ENCODE measurements at places on chromosomes 13 and 19. TPM values are rescaled to one million over a fixed set of nuclear protein-coding genes. Genes with fewer than 3 reads are reported as not detected.
A peak's percentile ranks its signal among the peaks of the same experiment; 100 is the strongest.

GRCh38 chr13:28401303-28402056 lies 93.4 kb downstream of the FLT1 start:
- DNase-seq, result no peak

ZNF471 gene
- total RNA-seq, result 7.3 TPM

GRCh38 chr19:28526038-28526437 lies 686.9 kb downstream of the UQCRFS1 start:
- DNase-seq, result no peak

HSH2D gene
- total RNA-seq, result not detected

GRCh38 chr19:46860846-46861690 lies at the start of gene ARHGAP35:
TSS of gene ARHGAP35 (plus strand) at chr19:46860997. CDS start at chr19:46918676, 57,679 bp downstream.
- no peak for DNase-seq

GRCh38 chr19:6127716-6128335 lies 7.6 kb upstream of the ACSBG2 start:
- DNase-seq, result no peak

GRCh38 chr13:50676602-50677001 lies 166.9 kb downstream of the DLEU7 start:
- DNase-seq, result no peak

CHAMP1 gene
- 13.4 TPM for total RNA-seq

USHBP1 gene
- 3.6 TPM for total RNA-seq

IFNL2 gene
- not detected for total RNA-seq

GRCh38 chr13:34816245-34816884 lies 125.7 kb upstream of the NBEA start:
- DNase-seq, result no peak

GRCh38 chr13:42574435-42575311 lies 721 bp downstream of the TNFSF11 start:
- no peak for DNase-seq

- DNase-seq, result no peak
Measured at GRCh38 chr19:38228005-38228377, 4.0 kb upstream of the DPF1 start.

ADGRE2 gene
- total RNA-seq, result 0.96 TPM

- no peak for DNase-seq
Measured at GRCh38 chr19:50449236-50449899, 16.7 kb downstream of the MYBPC2 start.

RNF113B gene
- total RNA-seq, result not detected

DNA sequence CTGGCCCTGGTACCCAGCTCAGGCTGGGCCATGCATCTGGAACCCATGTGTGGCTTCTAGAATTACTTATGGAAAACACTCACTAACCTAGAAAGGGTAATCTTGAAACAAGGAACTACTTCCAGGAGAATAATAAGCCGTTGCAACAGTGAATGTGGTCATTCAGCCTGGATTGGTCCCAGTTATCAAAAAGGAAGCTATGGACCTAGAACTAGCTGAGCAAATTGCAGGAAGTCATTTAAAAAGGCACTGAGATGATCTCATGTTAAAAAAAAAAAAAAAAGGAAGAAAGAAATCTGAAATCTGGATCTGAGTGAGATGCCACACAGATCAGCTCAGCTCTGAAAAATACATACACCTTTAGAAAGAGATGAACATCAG lies 59.6 kb downstream of the DCT start:
- DNase-seq, result no peak

REEP6 gene
- 1.3 TPM for total RNA-seq

DNA sequence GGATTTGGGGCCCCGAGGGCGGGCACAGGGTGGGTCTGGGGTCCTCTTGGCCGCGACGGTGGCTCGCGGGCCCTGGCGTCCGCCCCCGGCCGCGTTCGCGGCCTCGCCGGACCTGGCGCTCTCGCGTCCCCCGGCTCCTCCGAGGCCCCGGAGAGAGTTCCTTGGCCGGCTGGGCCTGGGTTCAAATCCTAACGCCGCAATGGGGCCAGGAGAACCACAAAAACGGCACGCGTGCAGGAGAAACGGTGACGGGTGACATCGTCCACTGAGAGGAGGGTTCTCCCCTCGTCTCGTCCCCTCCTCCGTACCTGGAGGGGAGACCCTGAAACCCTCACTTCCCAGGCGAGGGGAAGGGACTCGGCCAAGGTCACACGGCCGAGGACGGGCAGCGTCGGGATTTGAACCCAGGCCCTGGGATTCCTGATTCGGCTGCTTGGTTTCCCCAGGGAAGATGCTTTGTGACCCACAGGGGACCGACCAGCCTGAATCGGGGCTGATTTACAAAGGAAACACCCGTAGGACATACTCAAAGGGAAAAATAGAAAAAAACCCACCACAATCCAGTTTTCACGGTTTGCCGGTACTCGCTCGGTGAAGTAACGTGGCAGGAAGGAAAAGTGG lies 624 bp downstream of the SAFB start:
- DNase-seq, result peak; percentile 39
